ENCODE measurements at places on chromosomes 6 and 20.

GRCh38 chr20:61924211-61924857 is 141.3 kb downstream of the TAF4 start:
- no peak for DNase-seq

DNA sequence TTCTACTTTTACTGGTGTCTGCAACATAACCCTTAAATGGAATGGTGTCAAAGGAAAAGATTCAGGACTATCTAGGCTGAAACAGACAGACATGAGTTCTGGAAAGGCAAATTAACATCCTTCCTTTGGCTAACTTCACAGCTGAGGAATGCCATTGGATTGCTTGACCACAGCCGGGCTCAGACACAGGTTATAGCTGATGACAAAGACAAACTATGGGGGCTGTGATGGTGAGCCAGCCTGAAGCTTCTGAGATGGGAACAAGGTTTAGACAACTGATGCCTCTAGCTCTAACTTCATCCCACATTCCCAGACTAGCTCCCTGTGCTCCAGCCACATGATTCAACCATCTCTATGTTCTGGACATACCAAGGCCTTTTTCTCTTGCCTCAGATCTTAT is 15.3 kb downstream of the POLR1C start:
- no peak for DNase-seq

GRCh38 chr6:100126790-100127484 is 132.9 kb upstream of the MCHR2 start:
- no peak for DNase-seq

- no peak for DNase-seq
Observed at GRCh38 chr6:53133961-53134360, 14.7 kb downstream of the GCM1 start.

DNA sequence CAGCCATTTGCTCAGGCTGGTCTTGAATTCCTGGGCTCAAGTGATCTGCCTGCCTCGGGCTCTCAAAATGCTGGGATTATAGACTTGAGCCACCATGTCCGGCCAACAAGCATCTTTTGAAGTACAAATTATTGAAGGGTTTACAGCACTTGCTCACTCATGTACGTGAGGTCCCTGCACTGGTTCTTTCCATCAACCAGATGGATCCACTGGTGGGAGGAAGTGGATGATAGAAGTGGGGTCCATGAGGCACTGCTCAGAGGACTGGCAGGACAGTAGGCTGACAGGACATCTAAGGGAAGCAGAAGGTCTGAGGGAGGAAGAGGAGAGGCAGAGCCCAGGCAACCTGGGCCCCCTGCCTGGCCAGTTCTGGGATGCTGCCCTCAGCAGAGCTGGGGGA is 109.2 kb upstream of the NXT1 start:
- no peak for DNase-seq

GRCh38 chr6:134363323-134364039 is 45.6 kb upstream of the SGK1 start:
- DNase-seq = no peak

DNA sequence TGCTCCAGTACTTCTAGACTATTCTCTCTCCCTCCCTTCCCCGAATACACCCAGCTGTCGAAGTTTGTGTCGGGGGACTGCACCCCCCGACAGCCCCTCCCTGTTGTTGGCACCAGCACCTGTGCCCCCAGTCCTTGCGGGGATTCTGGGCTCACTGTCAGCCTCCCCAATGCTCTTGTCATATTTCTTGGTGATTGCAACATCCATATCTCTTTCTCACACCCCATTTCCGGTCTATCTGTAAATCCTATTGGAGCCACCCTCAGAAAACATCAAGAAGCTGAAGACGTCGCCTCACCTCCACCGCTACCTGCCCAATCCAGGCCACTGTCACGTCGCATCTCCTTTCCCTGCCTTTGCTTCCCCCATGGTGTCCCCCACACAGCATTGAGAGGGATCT is 32.6 kb upstream of the VSTM2L start:
- DNase-seq = no peak

GRCh38 chr20:19512886-19513677 is 245.0 kb upstream of the RIN2 start:
- no peak for DNase-seq

- DNase-seq = no peak
Observed at GRCh38 chr6:163285691-163286090, 128.8 kb upstream of the QKI start.

GRCh38 chr6:123380257-123380656 is 256.5 kb downstream of the TRDN start:
- peak; percentile 47 for DNase-seq

- DNase-seq = peak; percentile 51
Observed at GRCh38 chr6:143098054-143098671, 37.5 kb downstream of the AIG1 start.

- DNase-seq = no peak
Observed at GRCh38 chr6:160238761-160239751, 19.6 kb downstream of the SLC22A2 start.

GRCh38 chr6:143223895-143224294 is 163.2 kb downstream of the AIG1 start:
- no peak for DNase-seq

GRCh38 chr6:16624636-16625290 is 136.5 kb downstream of the ATXN1 start:
- no peak for DNase-seq

GRCh38 chr6:83313882-83314281 is 117.0 kb downstream of the ME1 start:
- DNase-seq = peak; percentile 62

DNA sequence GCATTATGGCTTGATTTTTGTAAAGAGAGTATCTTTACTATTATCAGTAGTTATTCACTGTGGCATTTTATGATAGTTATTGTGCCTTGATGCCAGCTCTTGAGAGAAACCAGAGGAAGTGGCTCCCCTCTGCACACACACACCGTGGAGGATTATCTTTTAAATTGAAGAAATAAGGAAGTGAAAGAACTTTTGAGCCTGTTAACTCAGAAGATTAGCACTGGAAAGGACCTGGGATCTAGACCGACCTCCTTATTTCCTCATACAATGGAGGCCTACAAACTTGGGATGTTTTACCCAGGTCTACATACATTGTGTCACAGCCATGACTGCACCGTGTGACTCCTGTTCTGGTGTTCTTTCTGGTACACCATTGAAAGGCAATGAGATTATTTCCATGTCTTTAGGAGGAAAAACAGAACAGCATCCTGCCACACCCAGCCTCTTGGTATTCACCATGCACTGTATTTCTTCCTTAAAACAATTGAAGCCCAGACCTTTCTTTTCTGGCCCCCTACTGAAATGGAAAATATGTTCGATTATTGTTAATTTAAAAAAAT is 40.6 kb downstream of the HECA start:
- DNase-seq = peak; percentile 67

DNA sequence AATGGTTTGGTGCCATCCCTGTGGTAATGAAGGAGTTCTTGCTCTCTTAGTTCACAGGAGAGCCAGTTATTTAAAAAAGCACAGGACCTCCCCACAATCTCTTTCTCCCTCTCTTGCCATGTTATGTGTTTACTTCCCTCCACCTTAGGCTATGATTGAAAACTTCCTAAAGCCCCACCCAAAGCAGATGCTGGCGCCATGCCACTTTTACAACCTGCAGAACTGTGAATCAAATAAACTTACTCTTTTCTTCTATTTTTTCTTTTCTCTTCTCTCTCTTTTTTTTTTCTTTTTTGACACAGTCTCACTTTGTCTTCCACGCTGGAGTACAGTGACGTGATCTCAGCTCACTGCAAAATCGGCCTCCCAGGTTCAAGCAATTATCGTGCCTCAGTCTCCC is 508.4 kb upstream of the EPHA7 start:
- no peak for DNase-seq

DNA sequence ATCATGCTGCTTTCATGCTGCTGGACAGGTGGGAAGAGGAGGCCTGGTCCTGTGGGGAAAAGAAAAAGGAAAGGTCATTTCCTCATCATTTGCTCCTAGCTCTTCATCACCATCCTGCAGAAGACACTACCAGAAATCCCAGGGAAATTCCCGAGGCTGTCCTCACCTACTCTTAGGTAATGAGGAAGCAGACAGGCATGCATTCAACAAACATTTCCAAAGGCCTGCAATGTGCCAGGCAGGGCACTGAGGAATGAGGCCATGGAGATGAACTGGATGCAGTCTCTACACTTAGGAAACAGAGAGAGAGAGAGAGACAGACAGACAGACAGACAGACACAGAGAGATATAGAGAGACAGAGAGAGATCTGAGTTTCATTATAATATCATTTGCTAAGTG is 83.0 kb upstream of the MRPS10 start:
- DNase-seq = no peak

DNA sequence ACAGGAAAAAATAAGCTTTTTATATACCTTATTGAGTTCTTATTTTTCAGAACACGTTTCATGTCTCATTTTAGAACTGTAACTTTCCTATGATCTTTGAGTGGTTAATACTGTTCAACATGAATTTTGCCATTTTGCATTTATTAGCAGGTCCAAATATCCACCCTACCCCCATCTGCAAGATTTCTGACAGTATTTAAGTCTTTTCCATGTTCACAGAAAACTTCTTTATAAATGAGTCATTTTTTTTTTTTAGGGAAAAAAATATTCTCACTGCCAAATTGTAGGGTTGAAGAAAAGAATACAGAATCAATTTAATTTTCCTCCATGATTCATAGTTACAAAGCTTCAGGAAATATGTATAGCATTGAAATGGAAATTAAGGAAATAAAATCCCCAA is 101.8 kb downstream of the COL21A1 start:
- no peak for DNase-seq

- DNase-seq = no peak
Observed at GRCh38 chr20:16744178-16744807, 3.9 kb upstream of the OTOR start.

- DNase-seq = no peak
Observed at GRCh38 chr6:136987526-136987925, 57.2 kb downstream of the IL20RA start.

DNA sequence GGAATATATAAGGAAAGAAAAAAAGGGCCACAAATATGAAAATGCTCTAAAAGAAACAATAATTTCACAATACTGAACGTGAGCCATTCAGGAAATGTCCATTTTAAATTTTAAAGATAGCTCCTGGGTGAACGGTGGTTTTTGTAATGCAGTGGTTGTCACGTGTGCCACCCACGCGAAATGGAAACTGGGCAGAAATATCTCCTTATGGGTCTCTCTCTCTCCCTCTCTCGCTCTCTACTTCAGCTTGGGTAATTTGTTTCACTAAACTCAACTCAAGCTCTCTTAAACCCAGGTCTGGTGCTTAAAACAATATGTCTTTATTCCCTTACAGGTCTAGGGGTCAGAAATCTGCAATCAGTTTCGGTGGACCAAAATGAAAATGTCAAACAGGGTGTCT is 150.8 kb downstream of the OR2B2 start:
- DNase-seq = peak; percentile 49

DNA sequence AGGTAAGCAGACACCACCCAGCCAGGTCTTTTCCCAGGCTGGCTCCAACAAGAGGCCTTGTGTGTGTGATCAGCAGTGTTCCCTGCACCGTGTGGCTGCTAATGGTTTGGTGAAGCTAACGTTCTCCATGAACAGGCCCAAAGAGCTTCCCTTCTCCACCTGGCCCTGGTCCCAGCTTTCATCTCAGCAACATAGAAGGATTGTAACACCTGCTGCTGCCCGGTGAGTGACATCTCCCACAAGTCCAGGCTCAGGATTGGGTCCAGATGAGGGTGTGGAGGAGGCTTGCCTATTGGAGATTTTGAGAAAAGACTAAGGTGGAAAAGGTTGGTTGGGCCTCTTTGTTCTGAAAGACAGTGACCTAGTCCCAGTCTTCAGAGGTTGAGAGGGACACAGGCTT is 89.6 kb downstream of the TMEM242 start:
- DNase-seq = no peak

GRCh38 chr6:120736740-120737139 is 597.5 kb downstream of the TBC1D32 start:
- no peak for DNase-seq

GRCh38 chr6:111809264-111809663 is 64.0 kb downstream of the FYN start:
- no peak for DNase-seq

- DNase-seq = no peak
Observed at GRCh38 chr6:112660626-112661025, 313.5 kb downstream of the RFPL4B start.

DNA sequence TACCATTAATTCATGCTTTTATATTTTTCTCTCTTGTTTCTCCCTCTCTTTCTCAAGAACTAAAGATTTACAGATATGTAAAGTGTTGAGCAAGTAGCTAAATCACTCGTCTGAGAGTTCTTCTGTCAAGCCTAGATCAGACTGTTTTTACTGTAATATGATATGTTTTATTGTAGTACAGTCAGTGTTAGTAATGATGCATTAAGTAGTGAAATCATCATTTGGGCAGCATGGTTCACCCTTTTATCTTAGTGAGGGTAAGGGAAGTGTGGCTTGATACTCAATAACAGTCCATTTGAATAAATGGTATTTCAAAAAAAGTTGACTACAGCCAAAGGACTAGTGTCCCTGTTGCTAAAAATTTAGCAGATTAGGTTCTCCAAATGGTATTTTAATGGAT is 9.2 kb downstream of the CYB5R4 start:
- DNase-seq = no peak

DNA sequence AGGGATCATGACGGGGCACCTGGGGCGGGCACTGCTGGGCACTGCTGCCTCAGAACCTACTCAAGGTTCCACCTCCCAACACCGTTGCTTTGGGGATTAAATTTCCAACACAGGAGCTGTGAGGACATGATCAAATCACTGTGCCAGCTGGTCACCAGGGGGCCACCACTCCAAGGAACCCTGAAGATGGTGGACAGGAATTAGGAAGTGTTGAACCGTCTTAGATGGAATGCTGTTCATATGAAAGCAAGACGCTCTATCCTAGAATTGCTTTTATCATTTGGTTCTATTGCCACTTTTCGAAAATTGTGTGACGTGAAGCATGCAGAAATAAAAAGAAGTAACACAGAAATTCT is 140.3 kb downstream of the DLL1 start:
- DNase-seq = no peak

GRCh38 chr6:109081026-109081425 is 13.6 kb downstream of the SESN1 start:
- DNase-seq = no peak

DNA sequence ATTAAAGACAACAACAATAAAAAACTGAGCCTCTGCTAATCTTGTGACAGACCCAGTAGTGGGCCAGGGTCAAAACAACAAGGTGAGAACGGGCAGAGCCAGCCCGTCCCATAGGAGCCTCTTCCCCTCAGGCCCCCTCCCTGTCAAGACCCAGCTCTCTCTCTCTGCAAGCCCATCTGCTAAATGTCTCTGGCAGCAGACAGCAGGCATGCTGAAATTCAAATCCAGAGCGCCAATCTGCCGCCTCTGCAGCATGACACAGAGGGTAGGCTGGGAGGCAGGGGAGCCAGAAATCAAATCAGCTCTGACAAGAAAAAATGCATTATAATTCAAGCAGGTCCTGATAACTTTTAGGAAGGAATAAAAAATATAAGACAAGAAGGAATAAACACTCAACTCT is 26.3 kb downstream of the METTL24 start:
- DNase-seq = no peak

DNA sequence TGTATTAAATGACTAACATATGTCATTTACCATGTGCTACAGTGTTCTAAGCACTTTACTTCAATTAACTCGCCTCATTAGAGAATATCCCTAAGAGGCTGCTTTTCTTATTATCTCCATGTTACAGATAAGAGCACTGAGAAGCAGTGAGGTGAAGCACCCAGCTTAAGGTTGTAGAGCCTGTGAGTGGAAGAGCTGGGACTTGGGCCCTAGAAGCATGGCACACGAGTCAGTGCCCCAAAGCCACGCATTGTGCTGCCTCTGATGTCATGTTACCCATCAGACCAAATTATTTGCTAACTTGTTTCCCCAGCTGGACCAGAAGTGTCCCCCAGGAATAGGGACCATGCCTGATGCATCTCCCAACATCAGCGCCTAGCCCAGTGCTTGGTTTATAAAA is 34.1 kb downstream of the POFUT1 start:
- DNase-seq = no peak

Measured in hematopoietic multipotent progenitor cell treated with erythropoietin and hydrocortisone succinate and interleukin-3 and kit ligand, for 4 days (in vitro differentiated cells).